ENCODE measurements at places on chromosomes 3 and 15.
A peak's percentile ranks its signal among the peaks of the same experiment; 100 is the strongest.

DNA sequence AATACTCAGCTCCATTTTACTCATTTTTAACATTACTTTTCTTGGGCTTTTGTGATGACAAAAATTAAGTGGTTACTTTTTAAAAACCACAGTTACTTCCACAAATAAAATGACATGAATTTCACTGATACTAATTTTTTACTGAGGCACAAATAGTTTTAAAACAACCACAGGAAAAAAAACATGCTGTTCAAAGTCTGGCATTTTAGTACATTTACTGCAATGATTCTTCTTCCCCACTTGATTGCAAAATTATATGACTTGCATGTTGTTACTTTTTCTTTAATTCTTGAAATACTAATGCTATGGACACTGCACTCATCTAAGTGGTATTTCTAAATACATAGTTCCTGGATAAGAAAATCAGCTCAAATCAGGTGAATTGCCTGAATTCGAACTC, 24.8 kb upstream of the SLMAP start:
- no peak for DNase-seq

DNA sequence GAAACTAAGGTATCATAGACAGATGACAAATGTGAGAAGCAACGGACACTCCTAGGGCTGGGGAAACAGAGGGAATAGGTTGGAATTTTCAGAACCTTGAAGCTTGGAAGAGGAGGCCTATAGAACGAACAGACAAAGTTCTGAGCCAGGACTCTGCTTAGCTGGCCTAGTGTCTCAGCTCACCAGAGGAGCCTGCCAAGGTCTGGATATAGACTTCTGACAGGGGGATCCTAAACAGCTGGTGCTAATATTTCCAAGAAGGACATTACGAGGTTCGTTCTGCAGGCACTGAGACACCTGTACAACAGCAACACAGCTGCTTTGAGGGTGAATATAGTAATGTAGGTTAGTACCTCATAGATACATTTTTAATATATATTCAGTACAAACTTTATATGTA, 266.3 kb downstream of the CHL1 start:
- no peak for DNase-seq

DNA sequence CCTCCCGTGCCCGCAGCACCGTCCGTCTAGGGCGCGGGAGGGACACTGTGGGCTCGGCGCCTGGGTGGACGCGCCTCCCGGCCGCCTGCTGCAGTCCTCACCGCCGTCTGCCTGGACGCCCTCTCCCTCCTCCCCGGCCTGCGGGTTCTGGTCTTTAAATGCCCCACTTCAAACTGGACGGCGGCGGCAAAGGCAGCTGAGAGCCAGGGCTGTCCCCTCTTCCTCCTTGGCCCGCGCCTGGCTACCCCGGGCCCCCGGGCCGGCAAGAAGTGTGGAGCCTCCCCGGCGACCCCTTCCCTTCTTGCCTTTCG, 426 bp downstream of the CBLB start:
- peak; percentile 57 for DNase-seq

DNA sequence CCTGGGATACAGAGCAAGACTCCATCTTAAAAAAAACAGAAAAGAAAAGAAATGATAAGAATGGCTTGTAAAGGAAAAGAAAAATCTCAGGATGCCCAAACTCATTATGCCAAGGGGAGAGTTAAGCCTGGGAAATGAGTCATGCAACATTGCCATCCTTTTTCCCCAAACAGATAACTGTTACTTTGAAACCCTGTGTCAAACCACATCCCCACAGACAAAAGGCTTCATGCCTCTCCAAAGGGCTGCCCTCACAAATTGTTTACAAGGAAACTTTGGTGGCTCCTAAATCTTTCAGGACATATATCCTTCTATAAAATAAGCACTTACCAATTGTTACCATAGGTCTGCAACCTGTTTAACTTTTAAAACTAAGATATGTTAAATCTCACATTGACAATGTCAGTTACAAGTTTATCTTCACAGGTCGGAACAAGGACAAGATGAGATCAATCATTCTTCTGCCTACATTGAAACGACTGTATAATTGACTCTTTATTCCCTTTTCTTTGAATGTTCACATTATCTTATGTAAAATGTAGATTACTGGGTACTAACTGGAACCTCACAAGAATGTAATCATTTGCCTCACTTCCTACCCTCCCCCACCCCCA, 18.6 kb upstream of the SENP7 start:
- peak; percentile 33 for DNase-seq

- DNase-seq: no peak
Measured at GRCh38 chr15:31556494-31557150, 230.0 kb downstream of the KLF13 start.

DNA sequence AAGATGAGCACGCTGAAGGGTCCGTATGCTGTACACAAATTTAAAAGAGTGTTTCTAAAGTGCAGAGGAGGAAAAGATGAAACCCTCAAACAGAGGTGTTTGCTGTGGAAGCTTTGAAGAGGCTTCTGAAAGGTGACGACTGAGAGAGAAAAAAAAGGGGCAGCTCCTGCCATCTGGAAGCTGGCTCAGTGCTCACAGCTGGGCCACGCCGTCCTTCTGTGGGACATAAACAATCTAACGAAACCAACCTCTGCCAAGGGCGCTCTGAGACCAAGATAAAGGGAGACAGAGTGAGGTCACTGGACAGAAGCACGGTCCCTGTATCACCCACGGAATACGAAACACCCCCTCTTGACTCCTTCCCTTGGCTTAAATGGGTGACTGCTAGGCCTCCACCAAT, 96.3 kb upstream of the SLC6A6 start:
- peak; percentile 18 for DNase-seq

GRCh38 chr3:194928831-194929577, 243.3 kb downstream of the FAM43A start:
- DNase-seq: no peak

DNA sequence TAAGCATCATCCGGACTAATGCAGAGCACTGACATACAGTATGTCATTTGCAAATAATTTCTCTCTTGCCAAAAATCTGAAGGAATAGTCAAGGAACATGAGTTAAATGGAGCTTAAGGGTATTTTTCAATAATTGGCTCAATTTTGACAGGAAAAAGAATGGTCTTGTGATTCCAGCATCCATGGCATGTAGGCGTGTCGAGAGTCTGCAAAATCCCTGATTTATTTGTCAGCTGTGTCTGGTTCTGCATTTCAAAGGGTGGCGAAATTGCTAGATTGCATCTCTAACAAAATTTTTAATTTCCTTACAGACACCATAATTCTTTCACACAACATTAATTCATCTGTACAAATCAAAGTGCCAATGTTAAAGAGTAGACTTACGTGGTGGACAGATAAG, 65.4 kb upstream of the TBC1D23 start:
- DNase-seq: no peak

DNA sequence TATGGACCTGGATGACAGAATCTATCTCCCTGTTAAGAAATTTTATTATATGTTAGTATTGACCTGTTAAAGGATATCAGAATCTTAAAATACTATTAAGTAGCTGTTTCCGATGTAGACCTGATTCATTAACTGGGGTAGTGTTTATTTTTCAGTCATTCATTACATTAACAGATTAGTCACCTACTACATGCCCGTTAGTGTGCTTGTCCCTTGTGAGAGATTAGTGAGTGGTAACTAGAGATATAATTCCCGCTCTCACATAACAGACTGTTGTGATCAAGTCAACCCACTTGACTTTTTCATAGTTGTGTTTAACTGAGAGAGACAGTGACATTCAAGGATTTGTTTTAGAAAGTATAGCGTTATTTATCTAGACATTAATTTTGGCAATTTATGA, 166.8 kb downstream of the TCF12 start:
- DNase-seq: no peak

- DNase-seq: no peak
Measured at GRCh38 chr3:24522146-24522579, 27.5 kb upstream of the THRB start.

- DNase-seq: peak; percentile 35
Measured at GRCh38 chr3:1117843-1118473, 25.1 kb downstream of the CNTN6 start.

GRCh38 chr3:152349392-152349791, 80.7 kb downstream of the MBNL1 start:
- DNase-seq: no peak

GRCh38 chr3:24017305-24017704, 72.2 kb downstream of the NR1D2 start:
- no peak for DNase-seq

GRCh38 chr3:27097182-27097581, 272.0 kb downstream of the NEK10 start:
- no peak for DNase-seq

DNA sequence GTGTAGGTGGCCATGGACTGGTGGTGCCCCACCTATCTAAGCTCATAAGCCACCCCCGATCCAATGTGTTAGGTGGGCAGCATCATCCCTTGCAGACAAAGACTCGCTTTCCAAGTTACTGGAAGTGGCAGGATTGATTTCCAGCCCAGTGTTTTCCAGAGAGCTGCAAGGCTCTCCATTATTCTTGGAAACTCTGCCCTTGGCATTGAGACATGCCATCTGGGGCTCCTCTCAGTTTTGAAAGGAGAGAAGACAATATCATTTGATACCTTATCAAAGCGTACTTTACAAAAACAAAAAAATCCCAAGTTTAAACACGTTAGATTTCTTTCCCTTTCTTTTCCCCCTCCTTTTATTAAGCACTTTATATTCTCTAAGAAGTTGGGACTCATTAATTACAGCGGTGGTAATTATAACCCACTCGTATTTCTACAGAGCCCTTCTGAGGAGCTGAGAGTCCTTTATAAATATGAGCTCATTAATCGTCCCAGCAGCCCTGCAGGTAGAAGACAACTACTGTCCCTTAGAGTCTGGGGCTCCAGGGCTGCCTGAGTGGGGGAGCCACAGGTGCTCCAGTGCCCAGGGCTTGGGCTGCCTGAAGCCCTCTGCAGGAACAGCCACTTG, 226.1 kb downstream of the TLE3 start:
- no peak for DNase-seq

GRCh38 chr3:129966876-129967275, 7.6 kb upstream of the TRH start:
- no peak for DNase-seq

DNA sequence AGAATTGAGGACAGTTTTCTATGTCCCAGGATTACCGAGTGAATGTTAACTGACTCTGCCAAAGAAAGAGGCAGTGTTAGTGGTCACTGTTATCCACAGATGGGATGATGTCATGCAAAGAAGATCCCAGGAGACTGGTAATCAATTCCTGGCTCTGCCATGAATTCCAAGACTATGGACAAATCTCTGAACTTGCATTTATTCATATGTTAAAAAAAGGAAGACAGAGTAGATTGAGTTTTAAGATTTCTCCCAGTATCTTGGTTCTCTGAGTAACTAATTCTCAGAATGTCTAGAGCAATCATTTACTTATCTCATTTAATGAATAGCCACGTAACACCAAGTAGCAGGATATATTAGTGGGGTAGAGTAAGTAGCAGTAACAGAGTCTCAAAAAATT, 11.5 kb upstream of the MAP3K13 start:
- no peak for DNase-seq

GRCh38 chr15:41241221-41241964, 10.3 kb downstream of the CHP1 start:
- DNase-seq: no peak

DNA sequence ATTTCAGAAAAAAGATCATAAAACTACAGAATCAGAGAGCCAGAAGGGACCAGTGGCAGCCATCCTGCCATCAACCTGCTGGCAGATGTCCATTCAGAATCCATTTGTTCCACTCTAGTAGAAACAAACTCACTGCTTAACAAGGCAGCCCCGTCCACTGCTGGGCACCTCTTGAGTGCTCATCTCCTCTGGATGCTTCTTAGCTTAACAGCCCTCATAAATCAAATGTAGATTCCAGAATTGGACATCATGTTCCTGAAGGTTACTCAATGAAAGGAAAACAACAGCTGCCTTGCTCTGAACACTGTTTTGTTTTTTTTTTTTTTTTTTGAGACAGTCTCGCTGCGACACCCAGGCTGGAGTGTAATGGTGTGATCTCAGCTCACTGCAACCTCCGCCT, 37.3 kb downstream of the ABCC5 start:
- peak; percentile 87 for DNase-seq

DNA sequence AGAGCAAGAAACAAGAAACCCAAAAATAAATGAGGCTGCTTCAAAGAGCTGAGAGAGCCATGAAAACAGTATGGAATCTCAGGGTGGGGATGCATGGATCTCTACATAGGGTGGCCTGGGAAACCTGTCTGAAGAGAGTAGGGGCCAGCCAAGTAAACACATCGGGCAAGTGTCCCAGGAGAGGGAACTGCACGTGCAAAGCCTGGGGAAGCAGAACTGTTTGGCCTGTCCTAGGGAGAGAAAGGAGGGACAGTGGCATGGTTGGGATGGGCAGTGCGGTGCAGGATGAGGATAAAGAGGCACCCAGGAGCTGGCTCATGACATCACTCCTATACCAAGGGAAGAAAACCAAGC, 269.0 kb upstream of the ST8SIA2 start:
- no peak for DNase-seq

- peak; percentile 19 for DNase-seq
Measured at GRCh38 chr15:87863152-87863551, 393.4 kb downstream of the NTRK3 start.
